ENCODE measurements at places on chromosomes 3 and 15. TPM values are rescaled to one million over a fixed set of nuclear protein-coding genes. Genes with fewer than 3 reads are reported as not detected.

Gene TNIK
- total RNA-seq = 61.7 TPM

Gene PLS1
- total RNA-seq = 2.4 TPM

Gene B3GALNT1
- total RNA-seq = 37.4 TPM

Gene AQP9
- 0.07 TPM for total RNA-seq

Gene FOXL2NB
- total RNA-seq = 0.14 TPM

Gene HHATL
- not detected for total RNA-seq

Gene RPUSD3
- total RNA-seq = 30.1 TPM

Gene CCDC80
- total RNA-seq = 9.2 TPM

Gene SAMMSON
- not detected for total RNA-seq

Gene TYRO3
- 10.4 TPM for total RNA-seq

Gene PRRT3
- total RNA-seq = 1.3 TPM

Gene EFCAB12
- under 0.01 TPM for total RNA-seq

Gene FBXO40
- not detected for total RNA-seq

Gene RARB
- 17.6 TPM for total RNA-seq

Gene KAT2B
- total RNA-seq = 18.2 TPM

Gene GABRB3
- 0.57 TPM for total RNA-seq

Gene ADAMTSL3
- total RNA-seq = under 0.01 TPM

Gene GREM1
- 0.07 TPM for total RNA-seq

Gene HRG
- total RNA-seq = not detected

Gene FGD5
- 107 TPM for total RNA-seq

Gene STT3B
- total RNA-seq = 233 TPM

Gene CHRM5
- total RNA-seq = not detected

Gene SAXO2
- total RNA-seq = 0.40 TPM

Gene ZNF501
- total RNA-seq = 4.7 TPM

Gene KNSTRN
- total RNA-seq = 53.6 TPM

Gene MUC4
- not detected for total RNA-seq

Gene ERICH6
- total RNA-seq = not detected

Gene FETUB
- total RNA-seq = not detected

Gene CHRNA3
- total RNA-seq = not detected

Gene RYR3
- total RNA-seq = under 0.01 TPM

Gene CPNE4
- not detected for total RNA-seq

Gene GOLGA6B
- not detected for total RNA-seq

Gene KLHL18
- total RNA-seq = 33.9 TPM

Gene LRRN1
- 0.07 TPM for total RNA-seq

Gene OSTN
- not detected for total RNA-seq

Gene NAA50
- total RNA-seq = 264 TPM

Gene TMC3
- total RNA-seq = not detected

Gene NANOGP8
- not detected for total RNA-seq

Gene ADAMTS17
- 0.40 TPM for total RNA-seq

Gene LYZL4
- not detected for total RNA-seq

Gene ST8SIA2
- not detected for total RNA-seq

Data from thoracic aorta endothelial cell (primary cell).